Activated CD4-positive, alpha-beta T cell treated with anti-CD3 and anti-CD28 coated beads, Interleukin-10, Interleukin-2, amounts not matched to agents 100 ng/mL and 50 ng/mL, durations not matched to agents 16 hours and 8 hours (primary cell): ENCODE measurements at places on chromosomes 16 and 17.

DNA sequence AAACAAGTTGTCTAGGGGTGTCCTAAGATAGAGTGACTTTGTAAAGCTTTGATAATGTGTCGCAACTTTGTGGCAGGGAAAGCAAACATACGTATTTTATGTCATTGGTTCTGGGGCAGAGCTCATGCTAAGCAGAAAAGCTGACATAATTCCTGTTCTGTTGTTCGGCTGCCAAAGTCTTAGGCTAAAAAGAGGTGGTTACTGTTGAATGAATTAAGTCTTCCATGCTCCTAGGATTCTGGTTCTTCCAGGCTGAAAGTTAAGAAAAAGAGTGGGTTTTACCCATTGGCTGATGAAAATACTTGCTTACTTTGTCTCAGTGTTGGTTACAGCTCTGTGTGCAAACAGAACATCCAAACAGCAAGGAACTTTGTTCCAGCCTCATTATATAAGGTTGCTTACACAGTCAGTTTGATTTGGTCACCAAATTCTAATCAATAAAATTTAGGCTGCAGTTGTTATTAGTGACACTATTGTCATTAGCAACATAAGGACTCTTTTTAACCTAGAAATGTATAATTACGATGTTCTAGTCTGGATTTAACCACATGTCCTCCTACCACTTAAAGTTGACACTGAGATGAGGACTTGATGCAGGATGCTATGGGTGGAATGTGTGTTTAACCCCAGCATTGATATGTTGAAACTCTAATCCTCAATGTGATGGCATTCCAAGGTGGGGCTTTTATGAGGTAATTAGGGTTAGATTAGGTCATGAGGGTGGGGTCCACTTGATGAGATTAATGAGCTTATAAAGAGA, 114.0 kb upstream of the GOT2 start:
- no peak for DNase-seq

- no peak for DNase-seq
Observed at GRCh38 chr17:67435786-67436185, 58.7 kb downstream of the PITPNC1 start.

DNA sequence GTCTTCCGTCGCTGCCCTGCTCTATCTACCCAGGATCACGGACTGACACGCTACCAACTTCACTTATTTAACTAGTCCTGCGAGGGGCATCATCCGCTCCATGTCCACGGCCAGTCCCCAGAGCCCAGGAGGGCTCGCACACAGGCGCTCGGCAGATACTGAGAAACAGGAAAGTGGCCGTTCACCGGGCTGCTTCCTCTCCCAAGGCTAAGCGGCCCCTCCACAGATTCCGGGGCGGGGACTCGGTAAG, 388 bp downstream of the OXLD1 start:
- no peak for DNase-seq

GRCh38 chr17:74610108-74610507, 13.4 kb downstream of the CD300E start:
- no peak for DNase-seq

- no peak for DNase-seq
Observed at GRCh38 chr17:17769869-17770631, 66.7 kb downstream of the SREBF1 start.

DNA sequence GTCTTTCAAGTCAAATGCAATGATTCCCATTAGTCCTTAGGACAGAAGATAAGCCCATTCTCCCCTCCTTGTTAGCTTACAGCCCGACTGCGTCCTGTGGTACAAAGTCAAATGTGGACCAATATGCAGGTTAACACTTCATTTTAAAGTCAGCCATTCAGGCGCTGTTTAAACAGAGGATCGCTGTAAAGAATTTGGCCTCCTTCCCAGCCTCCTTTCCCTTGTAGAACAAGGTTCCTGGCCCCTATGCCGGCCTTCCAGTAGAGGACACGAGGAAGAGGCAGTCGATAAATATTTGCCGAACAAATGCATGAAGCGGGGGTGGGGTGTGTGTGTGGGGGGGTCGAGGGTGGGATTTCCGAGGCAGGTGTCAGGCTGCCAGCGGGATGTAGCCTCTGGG, 4.3 kb downstream of the SDK2 start:
- no peak for DNase-seq

GRCh38 chr16:88504489-88505404, 51.7 kb downstream of the ZFPM1 start:
- no peak for DNase-seq

- DNase-seq, result no peak
Observed at GRCh38 chr17:39194985-39195524, 2.4 kb downstream of the CACNB1 start.

GRCh38 chr16:77897831-77898605, 109.7 kb downstream of the VAT1L start:
- no peak for DNase-seq

- DNase-seq, result no peak
Observed at GRCh38 chr16:77194295-77195231, 3.6 kb downstream of the MON1B start.

GRCh38 chr17:65109543-65109942, 27.6 kb upstream of the RGS9 start:
- no peak for DNase-seq

DNA sequence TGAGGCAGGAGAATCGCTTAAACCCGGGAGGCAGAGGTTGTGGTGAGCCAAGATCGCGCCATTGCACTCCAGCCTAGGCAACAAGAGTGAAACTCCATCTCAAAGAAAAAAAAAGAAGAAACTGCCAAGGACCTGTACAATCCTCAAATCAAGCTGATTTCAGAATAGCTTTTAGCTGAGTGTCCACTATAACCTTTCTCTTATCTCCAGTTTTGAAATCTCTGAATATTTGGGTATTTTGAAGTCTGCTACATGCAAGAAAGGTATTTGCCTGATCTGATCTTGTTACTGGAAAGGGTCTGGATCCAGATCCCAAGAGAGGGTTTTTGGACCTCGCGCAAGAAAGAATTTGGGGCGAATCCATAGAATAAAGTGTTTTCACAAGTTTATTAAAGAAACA, 19.1 kb upstream of the ARL2BP start:
- no peak for DNase-seq

DNA sequence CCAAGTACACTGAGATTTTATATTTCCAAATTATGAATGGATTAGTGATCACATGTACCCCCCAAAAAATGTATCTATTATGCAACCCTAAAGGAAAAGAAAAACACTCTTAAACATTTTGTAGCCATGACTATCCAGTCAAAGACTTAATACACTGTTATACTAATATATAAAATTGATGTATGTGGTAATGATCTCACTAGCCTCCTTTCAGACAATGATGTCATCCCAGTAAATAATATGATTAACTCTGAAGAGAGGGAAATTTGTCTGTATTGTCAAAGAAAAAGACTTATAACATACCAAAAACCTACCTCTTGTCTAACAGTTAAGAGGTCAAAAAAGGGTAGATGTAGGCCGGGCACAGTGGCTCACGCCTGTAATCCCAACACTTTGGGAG, 80.7 kb downstream of the USP32 start:
- no peak for DNase-seq

- DNase-seq, result no peak
Observed at GRCh38 chr16:88739139-88739976, 33.1 kb downstream of the CTU2 start.

DNA sequence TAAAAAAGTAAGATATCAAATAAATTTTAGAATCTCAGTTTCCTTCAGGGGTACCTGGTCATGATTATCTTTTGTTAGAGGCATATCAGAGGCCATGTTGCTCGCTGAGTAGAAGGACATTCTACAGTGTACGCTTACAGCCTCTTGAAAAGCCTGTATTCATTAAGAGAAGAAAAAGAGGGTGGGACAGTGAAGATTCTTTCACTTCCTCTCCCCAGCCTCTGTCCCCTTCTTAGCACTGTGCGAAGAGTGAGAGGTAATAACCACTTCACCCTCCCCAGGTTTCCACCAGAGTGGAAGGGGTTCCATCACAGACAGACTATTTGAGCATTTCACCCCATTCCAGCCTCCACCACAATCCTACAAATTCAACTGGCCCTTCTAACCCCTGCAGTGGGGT, 4.8 kb upstream of the LPO start:
- DNase-seq, result no peak

GRCh38 chr16:67571981-67572431, 9.7 kb downstream of the CTCF start:
- no peak for DNase-seq

GRCh38 chr17:43548689-43549379, 2.7 kb upstream of the ETV4 start:
- no peak for DNase-seq

DNA sequence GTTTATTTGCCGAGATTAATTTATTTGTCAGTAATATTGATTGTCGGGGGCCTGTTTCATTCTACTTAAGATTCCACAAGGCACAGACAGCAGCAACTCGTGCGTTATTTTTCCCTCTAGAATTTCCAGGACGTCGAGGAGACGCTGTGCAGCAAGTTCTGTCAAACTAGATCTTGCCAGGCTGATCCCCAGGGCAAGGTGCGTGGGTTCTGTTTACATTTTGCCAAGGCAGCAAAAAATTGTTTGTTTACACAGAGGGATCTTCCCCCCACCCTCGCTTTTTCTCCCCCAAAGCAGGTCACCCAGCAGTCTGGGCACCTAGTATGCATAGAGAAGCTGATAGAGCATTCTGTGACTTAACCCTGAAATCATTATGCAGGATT, 111.4 kb downstream of the IRX3 start:
- no peak for DNase-seq

- DNase-seq, result no peak
Observed at GRCh38 chr17:20968913-20969616, 73.7 kb downstream of the USP22 start.

GRCh38 chr17:51499897-51500296, 239.6 kb downstream of the UTP18 start:
- no peak for DNase-seq

- no peak for DNase-seq
Observed at GRCh38 chr16:8721336-8722024, 47.1 kb downstream of the ABAT start.

DNA sequence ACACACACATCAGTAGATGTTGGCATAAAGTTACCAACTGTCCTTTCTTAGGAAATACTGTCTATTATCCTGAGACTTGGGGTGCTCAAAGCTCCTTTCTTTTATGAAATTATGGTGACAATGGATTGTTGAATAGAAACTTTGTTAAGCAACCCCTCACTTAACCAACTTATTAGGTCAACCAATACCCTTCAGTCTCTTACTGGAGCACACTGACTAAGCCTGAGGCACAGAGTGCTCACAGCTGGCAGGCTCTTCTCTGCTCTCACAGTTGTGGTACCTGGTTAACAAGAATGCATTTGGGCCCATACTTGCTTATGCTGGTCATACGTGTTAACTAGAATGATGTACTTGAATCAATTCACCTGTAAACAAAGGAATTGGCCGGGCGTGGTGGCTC, 24.8 kb downstream of the CD300LF start:
- no peak for DNase-seq

GRCh38 chr17:54948380-54948779, 20.1 kb downstream of the COX11 start:
- peak; percentile 12 for DNase-seq

DNA sequence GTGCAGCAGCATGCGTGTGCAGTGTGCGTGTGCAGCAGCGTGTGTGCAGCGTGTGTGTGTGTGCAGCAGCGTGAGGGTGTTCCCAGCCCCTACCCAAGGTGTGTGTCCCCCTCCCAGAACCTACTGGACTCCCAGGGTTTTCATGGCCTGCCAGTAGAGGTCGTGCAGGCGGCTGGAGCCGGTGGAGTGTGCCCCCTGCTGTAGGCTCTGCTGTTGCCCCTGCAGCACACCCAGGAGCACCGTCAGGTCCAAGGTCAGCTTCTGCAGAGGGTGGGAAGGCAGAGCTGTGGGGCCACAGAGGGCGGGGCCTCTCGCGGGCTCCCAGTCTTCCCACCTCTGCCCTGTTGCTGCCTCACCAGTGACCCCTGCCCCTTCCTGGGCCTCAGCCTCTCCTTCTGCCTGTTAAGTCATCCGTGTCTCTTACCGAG, 14.9 kb downstream of the MYBBP1A start:
- no peak for DNase-seq

GRCh38 chr17:54404259-54404658, 496.4 kb upstream of the TOM1L1 start:
- no peak for DNase-seq

DNA sequence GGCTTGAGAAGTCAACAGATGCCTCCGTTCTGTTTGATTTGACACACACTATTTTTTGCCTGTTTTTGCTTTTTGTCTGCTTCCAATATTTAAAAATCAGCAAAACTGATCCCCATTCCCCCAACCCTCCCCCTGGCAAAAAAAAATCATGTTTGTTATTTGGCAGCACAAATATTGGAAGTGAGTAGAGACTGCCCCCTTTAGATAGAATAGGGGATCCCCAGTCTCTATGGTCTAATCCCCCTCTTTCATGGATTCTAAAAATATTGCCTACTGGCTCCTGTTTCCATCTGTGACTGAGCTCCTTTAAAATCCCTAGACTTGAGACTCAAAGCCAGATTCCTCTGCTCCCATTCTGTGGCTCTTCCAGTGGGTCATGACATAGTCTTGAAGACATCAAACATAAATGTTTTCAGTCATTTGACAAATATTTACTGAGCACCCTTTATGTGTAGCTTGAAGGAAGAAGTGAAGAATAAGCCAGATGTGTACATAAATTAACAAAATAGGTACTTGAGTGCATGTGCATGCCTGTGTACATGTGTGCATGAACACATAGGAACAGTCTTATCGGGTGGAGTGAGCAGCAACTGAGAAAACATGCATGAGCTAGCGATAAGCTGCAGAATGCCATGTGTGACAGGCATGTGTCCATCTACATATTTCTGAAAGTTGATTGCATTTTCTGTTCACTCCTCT, 101.2 kb downstream of the SALL1 start:
- DNase-seq, result no peak

GRCh38 chr16:65095090-65095728, 26.7 kb downstream of the CDH11 start:
- DNase-seq, result no peak

DNA sequence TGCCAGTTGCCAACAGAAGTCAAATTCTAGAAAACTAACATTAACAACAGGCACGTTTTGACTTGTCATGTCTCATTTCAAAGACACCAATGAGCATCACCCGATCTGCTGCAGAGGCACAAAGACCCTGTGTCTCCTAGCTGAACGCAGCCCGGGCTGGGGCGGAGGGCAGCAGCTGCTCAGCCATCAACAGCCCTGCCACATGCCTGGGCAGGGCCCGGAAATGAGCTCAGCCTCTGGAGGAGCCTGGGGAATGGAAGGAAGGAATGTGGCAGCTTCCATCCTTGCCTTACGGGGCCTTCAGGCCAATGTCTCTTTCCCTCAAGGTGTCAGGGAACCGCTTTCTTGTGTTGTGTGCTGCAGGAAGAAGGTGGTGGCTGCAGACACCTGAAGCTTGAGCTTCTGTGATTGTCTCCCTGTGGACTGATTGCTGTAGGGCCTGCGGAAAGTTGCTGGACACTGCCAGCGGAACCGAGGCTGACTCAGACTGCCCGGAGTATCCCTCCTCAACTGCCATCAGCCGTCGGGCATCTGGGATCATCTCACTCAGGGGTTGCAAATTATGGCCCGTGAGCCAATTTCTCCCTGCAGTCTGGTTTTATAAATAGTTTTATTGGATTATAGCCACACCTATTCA, 7.3 kb downstream of the CDH13 start:
- DNase-seq, result no peak

- no peak for DNase-seq
Observed at GRCh38 chr17:50923611-50924010, 57.5 kb upstream of the TOB1 start.
